ENCODE measurements at places on chromosomes 4 and X. TPM values are rescaled to one million over a fixed set of nuclear protein-coding genes. Genes with fewer than 3 reads are reported as not detected.

GRCh38 chr4:58935332-58935731 is 1825.1 kb upstream of the IGFBP7 start:
- no peak for DNase-seq

GRCh38 chr4:915041-915474 is 17.1 kb downstream of the GAK start:
- no peak for DNase-seq

- no peak for DNase-seq
Measured at GRCh38 chrX:33906971-33907370, 225.1 kb downstream of the FAM47A start.

POU4F2 gene
- not detected for total RNA-seq
